Fibroblast of mammary gland (primary cell): ENCODE measurements at places on chromosomes 11 and 22.

- no peak for DNase-seq
Measured at GRCh38 chr22:23117275-23117674, 24.5 kb downstream of the RSPH14 start.

DNA sequence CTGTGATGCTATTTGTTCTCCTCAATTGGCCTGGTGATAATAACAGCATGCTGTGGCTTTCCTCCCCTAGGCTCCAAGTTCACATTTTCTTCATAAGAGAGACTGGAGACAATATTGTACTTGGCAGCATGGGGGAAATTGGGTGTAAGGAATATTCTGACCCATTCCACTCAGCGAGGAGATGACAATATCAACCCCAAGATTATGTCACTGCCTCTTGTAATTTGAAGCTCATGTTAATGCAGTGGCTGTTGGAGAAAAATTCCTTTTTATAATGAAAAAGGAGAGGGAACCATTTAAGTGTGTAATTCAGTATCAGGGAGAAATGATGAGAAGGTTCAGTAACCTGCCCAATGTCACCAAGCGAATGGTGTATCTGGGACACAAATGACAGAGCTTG, 665.8 kb downstream of the NTM start:
- no peak for DNase-seq

- no peak for DNase-seq
Measured at GRCh38 chr11:68524681-68525080, 64.1 kb downstream of the PPP6R3 start.

DNA sequence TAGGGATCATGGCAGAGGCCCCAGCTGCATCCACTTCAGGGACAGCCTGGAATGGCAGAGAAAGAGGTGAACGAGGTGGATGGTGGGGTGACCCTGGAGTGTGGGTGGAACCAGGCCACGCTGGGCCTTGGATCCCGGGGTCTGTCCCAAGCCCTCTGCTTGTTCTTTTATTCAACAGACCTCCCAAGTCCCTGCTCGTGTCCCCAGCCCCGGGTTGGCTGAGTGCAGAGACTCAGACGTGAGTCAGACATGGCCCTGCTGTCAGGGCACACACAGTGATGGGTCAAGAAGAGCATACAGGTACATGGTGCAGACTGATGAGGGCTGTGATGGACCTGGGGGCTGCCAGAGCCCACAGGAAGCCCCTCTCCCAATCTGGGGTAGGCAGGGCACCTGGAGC, 6.6 kb downstream of the ARHGAP8 start:
- DNase-seq: no peak

DNA sequence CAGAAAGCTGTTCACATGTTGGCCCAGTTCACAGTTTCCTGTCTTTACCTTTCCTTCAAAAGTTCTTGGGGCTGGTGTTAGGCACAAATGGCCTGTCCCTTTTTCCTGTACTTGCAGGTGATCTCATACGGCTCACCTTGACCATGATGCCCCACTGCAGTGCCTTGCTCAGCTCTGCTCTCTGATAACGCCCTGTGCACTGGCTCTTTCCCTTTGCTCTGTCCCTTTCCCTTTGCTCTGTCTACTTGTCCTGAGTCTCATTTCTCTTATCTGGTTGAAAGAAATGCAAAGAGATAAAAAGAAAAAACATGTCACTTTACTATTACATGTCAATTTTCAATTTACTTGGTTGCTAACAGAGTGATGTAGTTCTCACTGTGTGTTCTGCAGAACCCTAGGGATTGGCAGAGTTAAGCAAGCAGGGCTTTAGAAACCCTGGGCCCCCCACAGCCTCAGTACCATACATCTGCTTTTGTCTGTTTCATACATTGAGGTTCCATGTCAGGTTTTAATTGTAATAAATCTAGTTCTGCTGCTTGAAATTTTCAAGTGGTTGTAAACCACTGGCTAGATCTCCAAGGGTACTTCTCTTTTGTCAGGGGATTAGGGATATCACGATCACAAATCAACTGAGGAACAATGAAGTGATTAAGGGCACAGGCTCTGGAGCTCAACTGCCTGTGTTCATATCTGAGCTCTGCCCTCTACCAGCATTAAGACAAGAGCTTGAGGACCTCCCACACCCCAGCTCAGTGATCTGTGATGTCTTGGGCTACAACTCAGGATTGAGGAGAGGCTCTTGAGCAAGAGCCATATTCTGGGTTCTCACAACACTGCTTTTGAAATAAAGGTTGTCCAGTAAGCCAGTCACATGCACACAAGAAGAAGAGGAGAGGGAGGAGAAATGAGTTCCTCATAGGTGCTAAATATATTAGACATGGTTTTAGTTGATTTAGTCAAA, 16.3 kb upstream of the SORL1 start:
- DNase-seq: no peak

- DNase-seq: no peak
Measured at GRCh38 chr11:10395166-10395897, 59.7 kb upstream of the AMPD3 start.

DNA sequence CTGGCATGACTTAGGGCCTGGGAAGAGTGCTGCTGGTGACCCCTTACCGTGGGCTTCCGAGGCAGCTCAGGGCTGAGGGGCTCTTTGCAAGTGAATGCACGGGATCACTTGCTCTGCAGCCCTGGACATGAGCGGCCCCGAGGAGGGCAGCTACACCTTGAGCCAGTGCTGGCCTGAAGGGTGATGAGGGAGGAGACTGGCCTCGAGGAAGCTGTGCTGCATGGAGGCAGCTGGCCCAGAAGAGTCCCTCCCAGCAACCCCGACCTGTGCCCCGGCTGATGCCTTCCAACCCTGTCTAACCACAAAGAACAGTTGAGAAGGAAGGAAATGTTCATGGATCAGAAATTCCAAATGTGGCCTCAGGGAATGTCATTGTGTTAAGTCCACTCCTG, 45.2 kb downstream of the TBX1 start:
- DNase-seq: no peak

DNA sequence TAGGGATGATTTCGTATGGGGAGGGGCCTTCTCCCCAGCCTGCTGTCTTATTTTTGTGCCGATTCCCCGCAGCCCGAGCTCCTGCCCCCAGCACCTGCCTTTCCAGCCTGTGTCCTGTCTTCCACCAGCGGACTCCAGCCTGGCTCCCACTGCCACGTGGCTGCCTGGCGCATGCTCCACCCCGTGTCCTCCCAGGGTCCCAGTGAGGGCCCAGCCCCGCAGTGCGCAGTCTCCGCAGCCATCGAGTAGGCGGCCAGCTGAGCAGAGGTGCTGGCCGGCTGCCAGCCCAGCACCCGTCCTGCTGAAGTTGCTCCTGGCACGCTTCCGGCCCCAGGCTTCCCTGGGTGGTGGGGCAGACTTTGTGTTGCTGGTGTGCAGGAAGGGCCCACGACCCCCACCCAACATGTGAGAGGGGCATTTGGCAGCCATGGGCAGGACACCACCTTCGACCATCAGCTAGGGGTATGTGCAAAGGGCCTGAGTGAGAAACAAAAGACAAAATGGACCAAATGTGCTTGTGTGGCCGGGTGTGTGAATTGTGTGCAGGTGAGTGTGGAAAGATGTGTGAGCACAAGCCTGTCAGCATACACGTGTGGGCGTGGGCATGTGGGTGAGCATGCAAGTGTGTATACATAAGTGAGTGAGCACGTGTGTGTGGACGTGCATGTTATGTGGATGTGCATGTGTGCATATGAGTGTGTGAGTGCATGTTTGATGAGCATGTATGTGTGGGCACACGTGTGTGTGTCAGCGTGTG, 55.9 kb downstream of the RTN4R start:
- DNase-seq: peak; percentile 55

DNA sequence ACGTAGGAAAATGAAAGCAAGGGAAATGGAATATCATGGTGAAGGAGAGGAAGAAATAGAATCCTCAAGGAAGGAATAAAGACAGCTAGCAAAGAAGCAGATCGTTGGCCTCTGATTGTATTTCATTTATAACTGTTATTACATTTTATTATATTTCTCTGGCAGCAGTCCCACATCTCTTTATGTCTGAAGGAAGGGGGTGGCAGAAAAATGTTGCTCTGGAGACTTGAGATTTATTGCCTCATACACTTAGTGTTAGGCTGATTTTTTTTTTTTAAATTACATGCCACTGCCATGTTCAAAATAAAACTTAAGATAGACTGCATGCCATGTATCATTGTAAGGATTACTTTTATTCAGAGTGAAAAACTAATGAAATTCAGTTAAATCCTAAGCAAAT, 971.7 kb upstream of the CHORDC1 start:
- DNase-seq: no peak

DNA sequence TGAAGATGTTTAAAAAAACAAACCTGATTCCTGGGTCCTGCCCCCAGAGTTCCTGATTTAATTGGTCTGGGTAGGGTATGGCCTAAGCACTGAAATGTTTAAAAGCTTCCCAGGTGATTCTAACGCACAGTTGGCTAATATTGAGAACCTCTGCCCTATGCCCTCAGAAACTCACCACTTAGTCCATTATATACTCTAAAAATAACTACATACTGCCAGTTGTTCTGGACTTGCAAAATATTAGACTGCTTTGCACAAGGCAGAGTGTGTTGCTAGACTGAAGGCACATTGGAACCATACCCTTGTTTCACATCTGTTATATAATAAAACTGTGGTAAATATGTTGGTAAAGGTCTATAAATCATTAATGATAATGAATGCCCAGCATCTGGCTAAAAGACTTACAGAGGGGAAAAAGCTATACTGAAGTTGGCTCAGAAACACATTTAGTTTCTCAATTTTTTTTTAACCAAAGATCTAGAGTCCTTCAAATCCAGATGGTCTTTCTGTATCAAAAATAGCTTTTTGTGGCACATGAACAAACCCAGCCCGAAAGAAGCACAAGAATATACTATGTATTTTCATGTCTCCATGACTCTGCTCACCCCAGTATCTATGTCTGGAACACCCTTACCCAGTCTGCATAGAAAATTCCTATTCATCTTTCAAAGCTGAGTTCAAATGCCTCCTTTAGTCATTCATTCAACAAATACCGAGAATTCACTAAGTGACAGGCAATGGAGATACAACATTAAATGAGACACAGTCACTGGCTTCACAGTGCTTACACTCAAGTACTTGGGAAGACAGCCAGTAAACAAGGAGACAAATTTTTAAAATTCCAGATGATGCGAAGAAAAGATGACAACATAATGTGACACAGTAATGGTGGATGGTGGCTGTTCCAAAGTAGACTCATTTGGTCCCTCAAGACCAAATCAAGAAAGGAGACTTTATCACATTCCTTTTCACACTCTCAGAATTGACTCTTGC, 44.1 kb downstream of the RBFOX2 start:
- no peak for DNase-seq

- DNase-seq: no peak
Measured at GRCh38 chr22:42277988-42278776, 7.7 kb upstream of the TCF20 start.

GRCh38 chr11:57407010-57407920, 16.8 kb upstream of the PRG2 start:
- DNase-seq: no peak

- DNase-seq: no peak
Measured at GRCh38 chr11:77471558-77472193, 2.2 kb downstream of the PAK1 start.
